Upper lobe of left lung (tissue), 6 donors: ENCODE measurements at places on chromosomes 16 and 17. TPM values are rescaled to one million over a fixed set of nuclear protein-coding genes. Genes with fewer than 3 reads are reported as not detected.

The CRYBA1 gene
- total RNA-seq: not detected

The PDE6G gene
- total RNA-seq: not detected

The ST6GALNAC1 gene
- total RNA-seq: 18.9 TPM

The KRTAP3-1 gene
- total RNA-seq: not detected

The RAB37 gene
- total RNA-seq: 3.2 TPM

The NFE2L1 gene
- 203 TPM for total RNA-seq

The CACNA1H gene
- total RNA-seq: 17.6 TPM

DNA sequence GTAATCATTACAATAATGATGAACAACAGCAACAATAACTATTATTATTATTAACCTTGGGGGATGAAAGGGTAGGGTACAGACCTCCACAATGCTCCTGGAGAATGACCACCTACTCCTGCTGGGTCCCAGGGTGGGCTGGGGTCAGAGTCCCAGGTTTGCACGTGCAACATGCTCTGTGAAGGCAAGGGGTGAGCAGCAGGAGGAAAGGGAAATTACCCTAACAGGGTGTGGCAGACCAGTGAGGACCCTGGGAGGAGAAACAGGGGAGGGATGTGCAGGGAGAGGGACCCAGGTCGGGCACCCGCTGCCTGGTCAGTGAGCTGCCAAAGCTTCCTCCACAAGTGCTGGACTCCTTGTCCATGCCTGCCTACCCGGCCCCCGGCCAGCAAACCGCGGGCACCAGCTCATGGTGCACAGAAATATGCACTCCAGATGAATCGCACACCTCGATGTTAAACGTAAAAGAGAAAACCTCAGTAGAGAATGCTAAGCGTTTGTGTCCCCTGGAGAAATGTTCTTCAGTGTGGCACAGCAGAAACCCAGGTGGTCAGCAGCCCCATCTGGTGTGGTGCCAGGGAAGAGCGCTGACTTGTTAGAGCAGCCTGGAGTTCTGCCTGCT lies 767.1 kb downstream of the KCNJ18 start:
- no peak overlapping the region for H3K27ac ChIP-seq
- no peaks in the 10 kb centered on the region for H3K36me3 ChIP-seq
- no peaks in the 10 kb centered on the region for H3K4me1 ChIP-seq
- H3K27me3 ChIP-seq: no peaks in the 10 kb centered on the region

- H3K27ac ChIP-seq: no peak overlapping the region
- H3K27me3 ChIP-seq: no peaks in the 10 kb centered on the region
- H3K36me3 ChIP-seq: no peaks in the 10 kb centered on the region
- no peak overlapping the region for H3K4me3 ChIP-seq
- no peaks in the 10 kb centered on the region for H3K4me1 ChIP-seq
Measured at GRCh38 chr17:70086516-70086915, 11.5 kb downstream of the KCNJ16 start.

DNA sequence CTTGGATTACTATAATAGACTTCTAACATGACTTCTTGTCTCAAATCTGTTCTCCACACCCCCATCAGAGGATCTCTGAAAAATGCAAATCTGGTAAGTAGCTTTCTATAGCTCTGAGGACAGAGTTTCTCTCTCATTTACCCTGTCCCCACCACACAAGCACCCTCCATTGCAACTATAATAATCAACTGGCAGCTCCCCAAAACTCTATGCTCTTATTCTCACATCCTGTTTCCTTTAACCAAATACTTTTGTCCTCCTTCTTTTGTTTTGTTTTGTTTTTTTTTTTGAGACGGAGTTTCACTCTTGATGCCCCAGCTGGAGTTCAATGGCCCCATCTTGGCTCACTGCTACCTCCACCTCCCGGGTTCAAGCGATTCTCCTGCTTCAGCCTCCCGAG lies 73.4 kb downstream of the HELZ start:
- H3K4me3 ChIP-seq: no peak overlapping the region
- H3K36me3 ChIP-seq: peaks cover 7% of the 10 kb centered on the region
- no peaks in the 10 kb centered on the region for H3K27me3 ChIP-seq
- no peak for DNase-seq

- no peak for DNase-seq
- no peak overlapping the region for H3K4me3 ChIP-seq
- H3K36me3 ChIP-seq: no peaks in the 10 kb centered on the region
- peaks cover 87% of the 10 kb centered on the region for H3K4me1 ChIP-seq
- H3K27me3 ChIP-seq: no peaks in the 10 kb centered on the region
- H3K27ac ChIP-seq: no peak overlapping the region
Measured at GRCh38 chr17:81027591-81028505, 7.1 kb upstream of the BAIAP2 start.

GRCh38 chr17:38748149-38748891 lies at the start of gene PCGF2:
Gene PCGF2, minus strand, starts transcription at chr17:38748336. Its CDS starts 7,934 bp downstream, at chr17:38740402.
- H3K27ac ChIP-seq: peak within 1 kb of the TSS; percentile 93
- peaks cover 82% of the 10 kb centered on the region for H3K4me1 ChIP-seq
- H3K36me3 ChIP-seq: no peaks in the 10 kb centered on the region
- H3K27me3 ChIP-seq: peaks cover 14% of the 10 kb centered on the region
- peak; percentile 91 for DNase-seq
- peak within 1 kb of the TSS; percentile 97 for H3K4me3 ChIP-seq

DNA sequence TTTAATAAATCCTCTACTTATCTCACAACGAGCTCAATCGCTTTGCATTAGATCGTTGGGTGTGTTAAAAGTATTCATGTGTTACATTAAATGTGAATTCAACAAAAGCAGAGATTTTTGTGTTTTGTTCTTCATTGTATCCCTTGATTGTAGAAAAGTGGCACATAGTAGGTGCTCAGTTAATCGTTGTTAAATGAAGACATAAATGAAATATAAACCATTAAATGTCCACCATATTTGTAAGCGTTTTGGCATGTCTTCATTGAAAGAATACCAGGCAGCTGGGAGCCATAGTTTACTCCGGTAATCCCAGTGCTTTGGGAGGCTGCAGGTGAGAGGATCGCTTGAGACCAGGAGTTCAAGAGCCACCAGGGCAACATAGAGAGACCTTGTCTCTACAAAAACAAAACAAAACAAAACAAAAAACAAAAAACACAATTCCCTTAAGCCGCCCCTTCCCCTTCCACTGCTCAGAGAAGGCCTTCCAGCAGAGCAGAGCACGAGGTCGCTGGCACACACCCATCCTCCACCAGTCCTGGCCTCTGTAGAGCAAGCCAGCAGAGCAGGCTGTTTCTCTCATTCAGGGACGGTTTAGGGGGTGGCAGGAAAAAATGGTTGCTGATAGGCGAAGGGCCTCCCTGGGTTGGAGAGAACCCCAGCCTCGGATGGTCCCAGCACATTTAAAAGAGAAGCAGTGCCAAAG lies 673 bp upstream of the CHD9 start:
- H3K27ac ChIP-seq: peak overlapping the region; percentile 87
- no peak overlapping the region for H3K4me3 ChIP-seq
- H3K27me3 ChIP-seq: no peaks in the 10 kb centered on the region
- H3K4me1 ChIP-seq: peaks cover 23% of the 10 kb centered on the region

- no peak for DNase-seq
- no peaks in the 10 kb centered on the region for H3K27me3 ChIP-seq
- H3K4me3 ChIP-seq: no peak overlapping the region
- H3K36me3 ChIP-seq: peaks cover 49% of the 10 kb centered on the region
- no peaks in the 10 kb centered on the region for H3K4me1 ChIP-seq
Measured at GRCh38 chr17:6627019-6627418, 13.5 kb downstream of the KIAA0753 start.

- H3K36me3 ChIP-seq: no peaks in the 10 kb centered on the region
- H3K4me3 ChIP-seq: no peak overlapping the region
- no peaks in the 10 kb centered on the region for H3K4me1 ChIP-seq
- peak; percentile 70 for DNase-seq
Measured at GRCh38 chr17:66737524-66737923, 97.4 kb upstream of the CACNG5 start.

DNA sequence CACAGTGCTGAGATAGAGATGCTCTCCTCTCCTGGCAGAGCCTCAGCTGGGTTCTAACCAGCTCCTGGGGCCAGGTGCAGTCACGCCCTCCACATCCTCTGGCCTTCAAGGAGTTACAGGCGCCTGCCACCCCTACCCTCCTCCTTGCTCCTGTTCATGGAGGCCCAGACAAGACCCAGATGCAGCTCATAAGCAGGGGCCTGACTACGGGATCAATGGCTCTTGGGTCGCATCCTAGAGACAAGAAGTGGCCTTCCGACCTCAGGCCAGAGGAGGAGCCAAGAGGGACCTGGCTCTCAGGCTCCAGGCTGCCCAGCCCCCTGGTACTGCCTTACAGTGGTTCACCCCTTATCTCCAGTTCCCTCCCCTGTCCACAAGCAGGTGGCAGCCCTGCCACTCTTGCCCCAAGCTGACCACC lies 23.0 kb downstream of the ARHGAP27 start:
- no peak for DNase-seq
- H3K4me3 ChIP-seq: peak overlapping the region; percentile 59
- peaks cover 12% of the 10 kb centered on the region for H3K36me3 ChIP-seq
- no peaks in the 10 kb centered on the region for H3K27me3 ChIP-seq

GRCh38 chr16:4455951-4456350 lies 18.5 kb downstream of the NMRAL1 start:
- H3K36me3 ChIP-seq: peaks cover 56% of the 10 kb centered on the region
- no peaks in the 10 kb centered on the region for H3K27me3 ChIP-seq
- no peak for DNase-seq
- H3K4me1 ChIP-seq: peaks cover 13% of the 10 kb centered on the region
- no peak overlapping the region for H3K4me3 ChIP-seq
- no peak overlapping the region for H3K27ac ChIP-seq

- H3K4me3 ChIP-seq: no peak overlapping the region
- H3K27ac ChIP-seq: peak overlapping the region; percentile 75
- H3K4me1 ChIP-seq: peaks cover 30% of the 10 kb centered on the region
- peaks cover 4% of the 10 kb centered on the region for H3K36me3 ChIP-seq
Measured at GRCh38 chr17:7466639-7467341, 12.6 kb downstream of the ZBTB4 start.

- no peak for DNase-seq
- no peaks in the 10 kb centered on the region for H3K4me1 ChIP-seq
- H3K27ac ChIP-seq: no peak overlapping the region
- H3K4me3 ChIP-seq: no peak overlapping the region
- no peaks in the 10 kb centered on the region for H3K27me3 ChIP-seq
Measured at GRCh38 chr17:72760368-72760767, 332.1 kb downstream of the SLC39A11 start.
